ENCODE measurements at places on chromosomes 12 and 14.
A peak's percentile ranks its signal among the peaks of the same experiment; 100 is the strongest.

DNA sequence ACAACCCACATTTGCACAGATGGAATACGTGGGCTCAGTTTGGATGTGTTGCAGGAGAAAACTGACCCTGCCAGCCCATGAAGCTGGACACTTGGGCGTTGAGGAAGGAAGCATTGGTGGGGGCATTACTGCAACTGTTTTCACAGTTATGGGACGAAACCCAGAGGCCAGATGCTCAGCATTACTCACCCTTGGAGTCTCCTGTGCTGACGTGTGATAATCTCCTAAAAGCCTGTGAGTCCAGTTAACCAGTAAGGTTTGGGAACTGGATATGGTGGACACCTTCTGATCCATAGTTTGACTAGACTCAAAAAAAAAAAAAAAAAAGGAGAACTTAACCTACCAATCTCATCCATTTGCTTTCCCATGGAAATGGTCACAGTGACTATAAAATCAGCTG, 52.8 kb upstream of the EGLN3 start:
- no peak for DNase-seq

- DNase-seq = no peak
Observed at GRCh38 chr14:56422703-56423213, 156.8 kb upstream of the TMEM260 start.

DNA sequence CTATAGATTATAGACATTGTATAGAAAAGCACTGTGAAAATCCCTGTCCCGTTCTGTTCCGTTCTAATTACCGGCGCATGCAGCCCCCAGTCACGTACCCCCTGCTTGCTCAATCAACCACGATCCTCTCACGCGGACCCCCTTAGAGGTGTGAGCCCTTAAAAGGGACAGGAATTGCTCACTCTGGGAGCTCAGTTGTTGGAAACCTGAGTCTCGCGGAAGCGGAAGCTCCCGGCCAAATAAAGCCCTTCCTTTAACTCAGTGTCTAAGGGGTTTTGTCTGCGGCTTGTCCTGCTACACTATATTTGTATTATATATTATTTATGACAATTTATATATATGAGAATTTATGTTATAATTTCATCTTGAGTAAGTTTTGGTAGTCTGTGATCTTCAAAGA, 213.6 kb upstream of the AMIGO2 start:
- no peak for DNase-seq

DNA sequence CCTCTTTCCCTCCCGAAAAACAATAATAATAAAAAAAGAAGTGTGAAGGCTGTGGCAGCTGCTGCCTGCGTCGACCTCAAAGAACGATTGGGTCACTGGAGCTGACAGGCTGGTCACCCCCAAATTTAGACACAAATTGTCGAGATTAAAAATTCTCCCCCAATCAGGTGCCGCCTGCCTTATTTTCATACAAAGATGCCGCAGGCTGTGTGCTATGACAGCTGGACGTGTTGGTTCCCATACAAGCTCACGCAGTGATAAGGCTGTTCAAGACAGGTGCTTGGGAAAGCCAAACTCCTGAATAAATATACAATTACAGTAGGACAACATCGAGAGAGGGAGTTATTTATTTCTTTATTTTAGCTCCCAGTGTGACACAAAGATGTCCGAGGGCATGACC, 1041.8 kb downstream of the VRK1 start:
- no peak for DNase-seq

DNA sequence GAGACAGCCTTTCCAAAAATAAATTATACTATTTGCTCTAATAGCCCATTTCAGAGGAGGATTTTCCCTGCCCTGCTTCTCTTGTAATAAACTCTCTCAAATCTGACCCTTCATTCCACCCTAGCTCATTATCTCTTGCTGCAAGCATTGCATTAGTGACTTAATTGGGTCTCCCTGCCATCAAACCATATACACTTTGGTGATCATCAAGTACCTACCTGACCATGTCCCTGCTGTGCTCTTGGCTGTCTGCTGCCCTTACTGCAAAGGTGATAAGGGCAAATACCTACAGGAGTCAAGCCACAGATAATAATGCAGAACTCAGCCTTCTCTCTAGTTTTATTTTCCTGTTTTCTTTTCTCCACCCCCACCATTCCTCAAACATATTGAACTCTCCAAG, 88.4 kb downstream of the LIN7A start:
- no peak for DNase-seq

GRCh38 chr12:131628023-131628740, 82.7 kb upstream of the SFSWAP start:
- no peak for DNase-seq

GRCh38 chr12:79512068-79512467, 178.7 kb downstream of the PAWR start:
- DNase-seq = peak; percentile 17

- DNase-seq = no peak
Observed at GRCh38 chr12:76402259-76402658, 54.0 kb upstream of the BBS10 start.

GRCh38 chr14:73339846-73340595, 102.7 kb downstream of the PAPLN start:
- DNase-seq = no peak

DNA sequence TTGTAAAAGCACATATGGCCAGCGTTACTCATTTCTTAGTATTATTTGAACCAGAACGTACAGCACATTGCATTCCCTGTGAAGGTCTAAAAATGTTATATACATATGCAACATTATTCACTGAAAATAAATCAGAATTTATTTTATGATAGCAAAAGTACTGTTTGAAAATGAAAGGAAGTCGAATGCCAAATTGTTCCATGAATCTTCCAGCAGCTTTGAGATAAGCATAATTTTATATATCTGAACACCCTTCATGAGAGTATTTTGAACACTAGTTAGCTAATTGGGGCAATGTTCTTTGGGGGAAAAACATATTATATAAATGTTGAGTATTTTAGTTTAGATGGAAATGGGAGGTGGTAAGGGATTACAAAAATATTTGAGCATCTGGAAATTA, 300.7 kb upstream of the SYT1 start:
- no peak for DNase-seq

DNA sequence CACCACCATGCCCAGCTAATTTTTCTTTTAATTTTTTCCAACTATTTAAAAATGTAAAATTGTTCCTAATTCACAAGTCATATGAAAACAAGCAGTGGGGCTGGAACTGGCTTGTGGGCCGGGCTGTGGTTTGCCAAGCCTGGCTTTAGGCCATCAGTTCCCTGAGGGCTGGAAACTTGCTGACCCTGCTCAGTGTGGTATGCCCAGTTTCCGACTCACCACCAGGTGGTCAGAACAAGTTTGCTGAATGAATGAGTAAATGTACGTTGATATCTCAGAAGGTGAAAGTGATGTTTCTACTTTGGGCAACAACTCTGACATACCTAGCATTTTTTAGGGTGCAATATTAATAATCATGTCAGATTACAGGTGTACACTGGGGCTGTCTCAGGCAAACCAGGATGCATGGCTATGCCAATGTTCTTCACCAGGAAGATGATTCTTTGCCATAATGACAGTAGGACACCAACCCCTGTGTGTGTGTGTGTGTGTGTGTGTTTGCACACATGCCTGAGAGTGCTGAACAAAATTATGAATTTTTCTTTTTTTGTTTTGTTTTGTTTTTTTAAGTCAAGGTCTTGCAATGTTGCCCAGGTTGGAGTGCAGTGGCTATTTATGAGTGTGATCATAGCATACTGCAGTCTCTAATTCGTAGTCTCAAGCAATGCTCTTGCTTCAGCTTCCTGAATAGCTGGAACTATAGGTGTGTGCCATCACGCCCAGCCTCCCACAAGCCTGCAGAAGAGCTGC, 106.1 kb downstream of the PTPN11 start:
- DNase-seq = no peak

- DNase-seq = no peak
Observed at GRCh38 chr14:68655021-68655831, 137.6 kb downstream of the ZFP36L1 start.

GRCh38 chr14:71438684-71439083, 493.5 kb upstream of the RGS6 start:
- DNase-seq = no peak

DNA sequence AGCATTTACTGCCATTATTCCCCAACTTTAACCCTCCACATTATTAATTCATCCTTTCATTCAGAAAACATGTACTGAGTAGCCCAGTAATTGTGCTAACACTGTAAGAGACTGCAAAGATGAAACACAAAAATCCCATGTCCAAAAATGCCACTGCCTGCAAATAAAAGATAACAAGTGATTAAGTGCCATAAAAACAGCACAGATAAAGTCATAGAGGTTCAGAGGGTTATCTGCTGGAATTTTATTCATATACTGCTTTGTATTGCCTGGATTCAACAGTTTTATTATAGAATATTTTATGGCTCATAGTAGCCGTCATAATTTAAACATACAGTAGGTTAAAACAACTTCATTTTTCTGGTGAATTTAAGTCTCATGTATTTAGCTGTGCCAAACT, 177.9 kb downstream of the KICS2 start:
- no peak for DNase-seq

- no peak for DNase-seq
Observed at GRCh38 chr12:93214523-93215289, 163.0 kb upstream of the NUDT4 start.

DNA sequence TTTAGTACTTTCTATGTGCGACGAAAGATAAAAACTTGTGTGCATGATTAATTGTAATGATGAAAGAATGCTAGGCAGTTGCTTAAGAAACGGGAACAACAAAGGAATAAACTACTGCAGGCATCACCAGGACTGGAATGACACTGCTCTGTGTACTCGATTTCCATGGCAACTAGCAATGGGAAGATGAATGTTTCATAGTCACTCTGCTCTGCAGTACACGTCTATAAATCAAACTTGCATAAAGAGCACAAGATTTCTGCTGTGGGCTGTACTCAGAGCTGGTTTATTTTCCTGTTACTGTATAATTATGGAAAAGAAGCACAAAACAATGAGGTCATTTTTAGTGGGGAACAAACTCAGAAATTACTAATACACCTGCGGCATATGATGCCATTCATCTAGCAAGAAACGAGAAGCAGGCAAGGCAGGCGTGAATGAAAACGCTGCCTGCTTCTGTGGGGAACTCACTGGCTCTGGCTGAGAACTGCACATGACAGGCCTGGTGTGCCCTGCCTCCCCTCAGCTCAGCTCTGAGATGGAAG, 41.8 kb downstream of the EFCAB11 start:
- DNase-seq = no peak

DNA sequence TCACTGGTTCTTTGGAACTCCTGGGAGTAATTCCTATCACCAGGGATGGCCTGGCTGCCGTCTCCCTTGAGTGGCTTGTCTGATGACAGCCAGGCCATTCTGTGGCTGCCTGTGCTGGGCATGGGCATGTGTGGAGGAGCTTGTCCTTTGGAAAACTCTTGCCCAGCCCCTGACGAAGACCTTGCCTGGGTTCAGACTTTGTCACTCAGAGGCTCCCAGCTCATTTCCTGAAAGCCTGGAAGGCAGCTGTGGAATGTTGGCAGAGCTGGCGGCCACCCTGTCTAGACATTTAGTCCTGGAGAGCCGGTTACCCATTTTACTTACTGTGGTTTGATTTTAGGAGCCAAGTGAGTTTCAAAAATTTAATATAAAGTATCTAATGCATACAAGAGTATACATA, 34.0 kb downstream of the TUNAR start:
- DNase-seq = no peak

- no peak for DNase-seq
Observed at GRCh38 chr14:40119765-40120164, 687.5 kb upstream of the FBXO33 start.

GRCh38 chr12:6322352-6322751, 11.9 kb downstream of the PLEKHG6 start:
- no peak for DNase-seq

- no peak for DNase-seq
Observed at GRCh38 chr12:25701290-25701689, 148.2 kb upstream of the LMNTD1 start.

DNA sequence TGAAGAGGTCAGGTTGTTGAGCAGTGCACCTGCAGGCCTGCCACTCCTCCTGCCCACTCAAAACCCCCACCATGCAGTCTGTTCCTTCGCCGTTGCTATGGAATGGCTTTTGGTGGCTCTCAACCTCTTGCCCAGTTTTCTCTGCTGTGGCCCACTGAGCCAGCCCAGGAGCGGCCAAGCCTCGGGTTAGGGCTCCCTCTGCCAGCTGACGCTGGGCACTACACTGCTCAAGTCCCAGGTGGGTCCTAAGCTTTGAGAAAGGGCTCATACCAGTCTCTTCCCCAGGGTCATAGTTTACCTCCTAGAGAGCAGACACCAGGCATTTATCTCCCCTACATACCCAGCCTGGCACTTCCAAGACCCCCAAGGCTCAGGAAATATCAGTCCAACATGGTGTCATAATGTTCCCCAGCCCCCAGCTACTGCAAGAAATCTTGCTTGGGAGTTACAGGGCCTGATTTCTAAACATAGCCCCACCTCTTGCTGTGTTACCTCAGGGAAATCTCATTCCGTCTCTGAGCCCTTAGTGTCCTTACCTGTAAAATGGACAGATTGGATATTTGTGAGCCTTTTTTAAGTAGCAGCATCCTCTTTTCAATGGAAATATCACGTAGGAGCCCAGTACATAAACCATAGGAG, 59.4 kb downstream of the TSPAN11 start:
- peak; percentile 44 for DNase-seq

- DNase-seq = no peak
Observed at GRCh38 chr14:98269533-98269932, 1002.5 kb downstream of the BCL11B start.

DNA sequence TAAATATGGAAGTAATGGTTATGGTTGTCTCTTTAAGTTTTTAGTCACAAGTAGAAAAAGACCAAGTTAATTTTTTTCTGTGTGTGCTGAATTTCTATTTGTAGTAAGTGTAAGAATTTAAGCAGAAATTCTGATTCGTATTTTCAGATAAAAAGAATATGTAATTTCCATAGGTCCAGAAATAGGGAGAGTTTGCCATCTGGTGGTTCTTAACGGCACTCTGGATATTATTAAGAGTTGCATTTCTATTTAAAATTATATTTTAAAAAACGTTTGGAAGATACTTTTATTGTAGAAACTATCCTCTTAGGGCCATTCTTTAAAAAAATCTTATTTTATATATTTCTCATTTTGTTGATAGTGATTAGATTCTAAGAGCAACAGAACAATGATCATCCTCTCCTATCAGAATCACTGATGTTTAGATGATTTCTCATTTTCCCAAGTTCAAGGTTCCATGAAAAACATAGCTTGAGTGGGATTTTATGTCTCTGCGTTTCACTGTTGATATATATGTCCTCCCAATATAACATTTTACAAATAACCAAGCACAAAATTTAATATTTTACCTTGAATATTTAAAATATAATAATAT, 88.3 kb downstream of the LRRK2 start:
- no peak for DNase-seq

DNA sequence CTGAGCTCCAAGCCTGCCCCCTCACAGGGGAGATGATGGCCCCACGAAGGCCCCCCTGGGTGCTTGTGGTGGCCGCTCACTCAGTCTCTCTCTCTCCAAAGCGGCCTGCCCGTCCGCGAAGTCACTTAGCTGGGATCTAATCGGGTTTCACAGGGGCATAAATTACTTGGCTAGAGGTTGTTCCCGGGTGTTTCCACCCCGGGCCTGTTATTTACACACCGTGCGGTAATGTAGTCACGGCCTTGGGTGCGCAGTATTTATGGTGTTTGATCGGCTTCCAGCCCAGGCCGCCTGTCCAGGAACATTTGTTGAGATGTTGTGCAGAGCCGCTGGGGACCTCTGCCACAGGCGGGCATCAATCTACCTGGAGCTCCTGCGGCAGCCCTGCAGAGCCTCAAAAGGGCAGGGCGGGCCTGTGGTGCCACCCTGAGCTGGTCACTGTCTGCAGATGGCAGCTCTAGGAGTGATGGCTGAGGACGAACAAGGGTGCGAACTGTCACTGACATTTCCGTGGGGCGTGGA, 91.2 kb downstream of the KIF26A start:
- DNase-seq = no peak

- DNase-seq = no peak
Observed at GRCh38 chr12:108815369-108815768, 42.0 kb downstream of the SSH1 start.

GRCh38 chr14:106518054-106518943, 991.9 kb downstream of the TMEM121 start:
- no peak for DNase-seq

Data from H1 (cell line).